Stimulated activated CD4-positive, alpha-beta T cell treated with anti-CD3 and anti-CD28 coated beads, Interleukin-2, amount 100 ng/mL, for 4 hours (primary cell): ENCODE measurements at places on chromosomes 6 and 20.

- DNase-seq, result no peak
These were observed at the start of gene ZSCAN9 for GRCh38 chr6:28225056-28225834. TSS of gene ZSCAN9 (plus strand) at chr6:28225275. CDS start at chr6:28227085, 1,810 bp downstream.

- DNase-seq, result no peak
These were observed 307.2 kb downstream of the HIVEP2 start for GRCh38 chr6:142637624-142638351.

GRCh38 chr6:126118058-126118755 is 131.9 kb downstream of the TRMT11 start:
- DNase-seq, result no peak

GRCh38 chr6:145836170-145836569 is 21.6 kb upstream of the FBXO30 start:
- no peak for DNase-seq

GRCh38 chr6:1834207-1834606 is 224.5 kb downstream of the FOXC1 start:
- DNase-seq, result no peak

GRCh38 chr6:79599725-79600259 is 31.3 kb upstream of the SH3BGRL2 start:
- DNase-seq, result no peak

DNA sequence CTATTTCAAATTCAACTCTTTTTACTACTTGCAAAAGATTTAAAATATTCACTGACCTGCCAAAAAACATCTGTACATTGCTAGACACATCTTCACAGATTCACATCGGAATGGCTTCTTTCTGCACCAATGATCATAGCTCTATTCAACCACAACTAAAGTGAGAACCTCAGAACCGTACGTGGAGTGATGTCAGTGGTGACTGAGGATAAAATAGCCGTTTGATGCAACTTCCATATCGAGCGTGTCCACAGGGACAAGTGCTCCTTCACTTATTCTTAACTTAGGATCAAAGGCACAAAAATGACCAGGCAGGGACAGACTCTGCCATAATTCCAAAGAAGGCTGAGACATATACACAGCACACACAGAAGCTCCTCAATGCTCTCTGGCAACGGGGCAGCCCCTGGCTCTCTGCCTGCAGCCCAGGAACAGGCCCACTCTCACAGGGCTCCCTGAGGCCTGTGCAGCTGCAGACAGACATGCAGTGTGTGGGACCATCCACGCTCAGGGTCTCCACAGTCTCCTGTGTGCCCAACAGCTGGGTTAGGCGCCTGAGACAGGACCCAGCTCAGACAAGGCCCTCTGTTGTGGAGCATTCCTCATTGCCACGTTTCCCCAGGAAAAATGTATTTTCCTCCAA is 22.8 kb downstream of the FYN start:
- no peak for DNase-seq

DNA sequence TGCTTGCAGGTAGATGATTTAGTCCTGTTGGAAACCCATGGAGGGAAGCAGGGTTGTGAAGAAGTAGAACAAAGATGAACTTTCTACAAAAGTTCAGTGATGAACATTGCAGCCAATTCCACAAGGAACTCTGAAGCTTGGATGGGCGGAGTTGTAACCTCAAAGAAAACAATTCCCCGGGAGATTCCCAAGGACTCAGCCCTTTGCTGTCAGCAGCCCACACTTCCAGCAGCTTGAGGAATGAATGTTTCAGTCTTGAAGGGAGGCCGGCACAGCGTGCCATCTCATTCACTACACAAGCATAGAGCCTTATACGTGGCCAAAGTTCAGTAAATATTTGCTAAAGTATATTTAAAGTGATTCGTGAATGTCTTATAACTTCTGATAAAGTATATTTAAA is 269.4 kb downstream of the NKAIN2 start:
- no peak for DNase-seq

DNA sequence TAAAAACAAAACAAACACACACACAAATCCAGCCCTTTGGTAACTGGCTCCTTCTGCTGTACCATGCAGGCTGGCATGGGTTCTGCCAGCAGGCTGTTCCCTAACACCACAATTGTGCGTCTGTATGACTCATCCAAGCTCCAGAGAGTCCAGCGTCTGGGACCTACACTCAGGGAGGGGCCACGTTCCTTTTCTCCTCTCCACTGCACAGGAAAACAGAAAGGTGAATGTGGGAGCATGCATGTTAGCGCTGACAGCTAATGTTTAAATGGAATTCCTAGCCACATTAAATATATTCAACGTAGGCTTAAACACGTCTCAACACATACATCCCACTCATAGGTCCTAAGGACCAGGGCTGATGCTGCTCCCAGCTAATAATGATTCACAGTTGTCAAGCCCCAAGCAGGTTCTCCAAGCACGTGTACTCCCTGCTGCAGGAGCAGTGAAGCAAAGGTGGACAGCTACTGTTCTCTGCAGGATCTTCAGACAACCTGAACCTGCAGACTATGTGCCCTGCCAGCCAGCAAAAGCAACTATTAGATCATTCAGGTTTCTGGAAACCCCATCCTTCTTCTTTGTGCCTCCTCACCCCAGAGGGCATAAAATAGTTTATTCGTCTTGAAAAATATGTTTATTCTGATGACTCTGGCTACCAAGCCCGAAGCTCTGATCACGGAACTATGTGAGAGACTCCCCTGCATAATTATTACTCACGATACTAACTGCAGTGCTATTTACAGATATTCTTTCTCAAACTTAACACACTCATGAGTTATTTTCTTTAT is 20.9 kb downstream of the MAP1LC3A start:
- DNase-seq, result no peak

DNA sequence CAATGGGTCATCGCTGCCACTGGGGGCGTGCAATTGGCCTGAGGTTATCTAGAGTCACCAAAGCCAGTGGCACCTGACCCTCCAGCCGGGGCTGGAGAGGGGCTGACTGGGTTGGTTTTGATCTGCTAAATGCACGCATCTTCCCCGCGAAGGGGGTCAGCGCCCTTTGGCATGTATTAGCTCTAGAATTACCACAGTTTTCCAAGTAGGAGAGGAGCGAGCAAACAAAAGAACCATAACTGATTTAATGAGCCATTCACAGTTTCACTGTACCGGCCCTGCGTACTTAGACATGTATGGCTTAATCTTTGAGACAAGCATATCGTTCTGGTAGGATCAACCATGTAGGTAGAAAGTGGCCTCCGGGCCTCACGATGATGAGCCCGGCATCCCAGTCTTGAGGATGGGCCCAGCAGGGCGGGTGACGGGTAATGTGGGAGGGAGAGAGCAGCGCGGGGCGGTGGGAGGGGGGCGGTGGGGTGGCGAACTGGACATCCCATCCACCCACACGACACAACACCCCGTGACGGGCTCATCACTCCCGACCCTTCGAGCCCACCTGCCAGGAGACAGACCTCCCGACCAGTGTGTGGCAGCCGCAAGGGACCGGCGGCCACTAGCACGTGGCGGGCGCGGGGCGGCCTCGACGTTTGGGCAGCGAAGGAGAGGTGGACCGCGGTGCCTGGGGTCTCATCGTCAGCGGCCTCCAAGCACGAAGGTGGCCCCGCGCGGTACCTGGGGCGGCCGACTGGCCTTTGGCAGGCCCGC is 1957.5 kb upstream of the DEFB115 start:
- no peak for DNase-seq

- DNase-seq, result no peak
These were observed 182.8 kb downstream of the GRM1 start for GRCh38 chr6:146211646-146212045.

GRCh38 chr6:168533414-168533813 is 92.4 kb downstream of the SMOC2 start:
- no peak for DNase-seq

- DNase-seq, result no peak
These were observed 8.7 kb downstream of the SNX21 start for GRCh38 chr20:45842169-45842812.

GRCh38 chr6:70586114-70586513 is 19.4 kb downstream of the SDHAF4 start:
- DNase-seq, result no peak

GRCh38 chr6:150936021-150936555 is 70.6 kb downstream of the MTHFD1L start:
- no peak for DNase-seq

GRCh38 chr6:165636402-165637048 is 26.5 kb downstream of the PDE10A start:
- DNase-seq, result no peak

DNA sequence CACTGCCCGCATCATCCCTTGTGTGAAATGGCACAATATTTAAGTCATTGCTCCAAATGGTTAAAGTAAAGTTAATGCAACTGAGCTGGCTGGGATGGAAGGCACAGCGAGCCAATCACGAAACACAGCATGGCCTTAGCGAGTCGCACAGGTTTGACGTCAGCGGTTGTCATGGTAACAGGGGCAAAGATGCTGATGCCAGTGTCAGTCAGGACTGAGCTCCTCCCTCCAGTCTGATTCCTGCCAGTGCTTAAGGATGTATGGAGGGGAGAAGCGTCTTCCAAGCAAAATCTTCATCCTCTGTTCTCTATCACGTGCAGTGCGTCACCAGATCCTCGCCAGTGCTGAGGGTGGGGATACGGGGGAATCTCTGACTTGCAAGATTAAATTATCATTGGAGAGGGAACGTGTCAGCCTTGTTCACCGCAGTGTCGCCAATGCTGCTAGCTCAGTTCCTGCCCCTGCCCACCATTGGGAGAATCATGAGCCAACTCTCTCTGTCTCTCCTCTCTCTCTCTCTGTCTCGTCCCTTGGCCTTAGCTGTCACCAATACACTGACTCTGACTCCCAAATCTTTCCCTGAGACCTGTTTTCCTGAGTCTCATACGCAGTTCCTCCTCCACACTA is 24.5 kb downstream of the TSPYL4 start:
- no peak for DNase-seq

GRCh38 chr20:16412906-16413305 is 160.3 kb downstream of the KIF16B start:
- no peak for DNase-seq

DNA sequence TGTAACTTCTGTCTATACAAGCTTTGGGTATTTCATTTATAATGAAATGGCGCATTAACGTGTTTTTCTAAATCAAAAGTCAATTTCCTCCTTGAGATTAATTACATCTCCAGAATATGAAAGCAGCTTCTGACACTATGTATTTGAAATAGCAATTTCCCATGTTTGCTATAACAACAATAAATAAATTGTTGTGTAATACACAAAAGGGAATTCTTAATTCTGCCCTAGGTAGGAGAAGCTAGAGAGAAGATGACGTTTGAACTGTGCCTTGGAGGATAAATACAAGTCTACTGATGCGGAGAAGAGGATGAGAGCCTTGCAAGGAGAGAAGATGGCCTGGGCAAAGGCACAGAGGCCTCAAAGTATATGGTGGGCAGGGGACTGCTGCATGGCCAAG is 7.6 kb upstream of the HLA-DOA start:
- no peak for DNase-seq

GRCh38 chr20:63005862-63006539 is 763 bp downstream of the BHLHE23 start:
- no peak for DNase-seq

GRCh38 chr20:61414455-61414991 is 162.5 kb downstream of the CDH4 start:
- no peak for DNase-seq

DNA sequence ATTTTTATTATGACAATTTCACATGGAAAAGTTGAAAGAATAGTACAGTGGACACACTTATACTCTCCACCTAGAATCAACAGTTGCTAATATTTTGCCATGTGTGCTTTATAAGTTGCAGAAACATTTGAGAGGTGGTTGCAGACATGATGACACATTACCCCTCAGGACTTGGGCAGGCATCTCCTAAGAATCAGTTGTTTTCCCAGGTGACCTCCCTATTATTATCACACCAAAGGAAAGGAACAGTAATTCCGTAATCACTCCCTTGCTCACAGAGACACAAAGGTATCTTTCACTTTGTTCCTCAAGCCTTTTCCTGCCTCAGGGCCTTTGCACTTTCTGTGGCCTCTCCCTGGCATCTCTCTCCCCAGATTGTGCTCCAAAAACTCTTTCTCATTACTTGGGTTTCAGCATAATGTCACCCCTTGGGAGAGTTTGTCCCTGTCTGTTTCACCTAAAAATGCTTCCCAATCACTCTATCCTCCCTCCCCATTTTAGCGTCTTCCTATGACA is 5.9 kb upstream of the SULF2 start:
- no peak for DNase-seq
